ENCODE measurements at places on chromosomes 4 and X. TPM values are rescaled to one million over a fixed set of nuclear protein-coding genes. Genes with fewer than 3 reads are reported as not detected.

DNA sequence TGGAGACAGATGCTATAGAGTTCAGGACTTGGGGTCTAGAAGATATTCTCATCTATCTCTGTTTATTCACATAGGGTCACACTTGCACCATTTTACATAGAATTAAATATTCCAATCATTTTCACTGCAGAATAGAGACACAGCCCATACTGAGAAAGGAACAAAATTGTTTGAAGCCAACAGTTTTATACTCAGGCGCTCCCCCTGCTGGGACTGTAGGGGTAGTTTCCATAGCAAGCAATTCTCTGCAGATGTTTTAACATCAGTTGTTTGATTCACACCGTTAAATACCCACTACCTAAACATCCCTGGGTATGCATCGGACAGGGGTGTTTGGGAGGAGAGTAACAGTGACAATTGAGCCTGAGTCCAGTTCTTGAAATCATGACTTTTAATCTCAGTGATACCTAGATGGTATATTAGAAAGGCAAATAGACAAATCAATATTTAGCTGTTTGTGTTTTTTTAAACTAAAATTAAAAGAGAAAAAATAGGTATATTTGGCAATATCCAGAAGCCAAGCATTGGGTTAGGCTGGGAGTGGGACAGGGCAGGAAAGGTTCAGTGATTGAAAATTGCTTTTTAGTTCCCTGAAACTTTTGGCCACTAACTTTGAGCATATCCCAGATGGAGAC, 33.8 kb downstream of the LONRF3 start:
- H3K4me3 ChIP-seq: no peak overlapping the region
- H3K36me3 ChIP-seq: peaks cover 8% of the 10 kb centered on the region
- H3K27me3 ChIP-seq: no peaks in the 10 kb centered on the region

DNA sequence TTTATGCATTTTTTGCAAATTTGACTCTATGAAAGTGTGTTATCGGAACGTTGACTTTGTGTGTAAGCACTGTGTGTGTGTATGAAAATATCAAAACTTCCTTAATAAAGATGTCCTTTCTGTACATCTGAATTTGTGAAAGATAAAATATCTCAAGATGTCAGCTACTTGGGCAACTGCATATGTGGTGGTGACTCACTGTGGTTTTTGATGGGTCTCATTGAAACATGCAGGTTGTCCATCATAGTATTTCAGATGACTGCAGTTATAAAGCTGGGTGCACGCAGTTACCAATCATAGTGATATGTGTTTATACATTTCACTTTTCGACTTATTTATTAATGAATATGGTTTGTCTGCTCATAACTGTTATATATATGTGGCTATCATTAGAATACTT, 19.7 kb upstream of the BBS12 start:
- H3K36me3 ChIP-seq: peaks cover 16% of the 10 kb centered on the region
- DNase-seq: peak; percentile 26
- peak overlapping the region; percentile 94 for H3K27ac ChIP-seq
- H3K4me1 ChIP-seq: peaks cover 67% of the 10 kb centered on the region

DNA sequence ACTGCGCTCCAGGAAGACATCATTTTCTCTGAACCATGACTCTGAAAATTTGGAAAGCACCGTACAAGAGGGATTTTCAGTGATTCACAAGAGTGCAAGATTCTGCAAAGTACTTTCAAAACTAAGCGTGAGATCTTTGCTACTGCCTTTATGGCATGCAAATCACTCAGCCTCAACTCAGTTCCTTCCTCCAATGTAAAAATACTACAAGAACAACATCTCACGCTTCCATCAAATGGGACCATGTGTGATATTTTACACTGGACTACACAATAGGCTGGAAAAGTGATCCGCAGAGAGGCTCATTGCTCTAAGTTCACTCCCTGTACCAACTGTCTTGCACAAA, 674 bp upstream of the IL15 start:
- peaks cover 2% of the 10 kb centered on the region for H3K27me3 ChIP-seq
- no peak overlapping the region for H3K27ac ChIP-seq
- peaks cover 2% of the 10 kb centered on the region for H3K36me3 ChIP-seq
- peak overlapping the region; percentile 88 for H3K4me3 ChIP-seq
- H3K4me1 ChIP-seq: peaks cover 27% of the 10 kb centered on the region

- peaks cover 31% of the 10 kb centered on the region for H3K4me1 ChIP-seq
- peak overlapping the region; percentile 59 for H3K27ac ChIP-seq
- peaks cover 38% of the 10 kb centered on the region for H3K36me3 ChIP-seq
These were observed 999 bp downstream of the ZNF518B start for GRCh38 chr4:10456260-10456594.

The LONRF3 gene
- 4.3 TPM for total RNA-seq

DNA sequence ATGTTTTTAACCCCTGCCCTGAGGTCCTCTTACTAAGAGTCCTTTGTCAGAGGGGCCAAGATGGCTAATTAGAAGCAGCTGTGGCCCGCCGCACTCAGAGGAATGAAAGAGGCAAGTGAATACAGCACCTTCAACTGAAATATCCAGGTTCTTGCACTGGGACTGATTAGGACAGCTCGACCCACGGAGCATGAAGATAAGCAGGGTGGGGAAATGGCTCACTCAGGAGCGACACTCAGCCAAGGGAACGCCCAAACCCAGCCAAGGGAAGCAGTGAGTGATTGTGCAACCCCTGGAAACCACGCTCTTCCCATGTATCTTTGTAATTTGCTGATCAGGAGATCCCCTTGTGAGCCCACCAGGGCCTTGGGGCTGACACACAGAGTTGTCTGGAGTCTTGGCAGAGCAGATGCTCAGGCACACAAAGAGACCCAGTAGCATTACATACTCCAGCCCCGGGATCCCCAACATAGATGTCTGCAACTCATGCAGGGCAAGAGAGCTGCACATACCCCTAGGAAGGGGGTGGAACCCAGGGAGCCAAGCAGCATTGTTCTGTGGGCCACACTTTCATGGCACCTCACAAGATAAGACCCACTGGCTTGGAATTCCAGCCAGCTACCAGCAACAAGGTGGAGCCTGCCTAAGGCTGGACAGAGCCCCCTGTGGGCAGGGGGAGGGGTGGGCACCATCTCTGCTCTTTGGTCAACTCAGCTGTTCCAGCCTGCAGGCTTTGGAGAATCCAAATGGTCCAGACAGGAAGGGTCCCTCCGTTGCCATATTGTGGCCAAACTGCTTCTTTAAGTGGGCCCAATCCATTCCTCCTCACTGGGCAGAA, 23.3 kb downstream of the F8A3 start:
- peaks cover 2% of the 10 kb centered on the region for H3K36me3 ChIP-seq
- no peaks in the 10 kb centered on the region for H3K27me3 ChIP-seq
- no peak overlapping the region for H3K4me3 ChIP-seq
- no peaks in the 10 kb centered on the region for H3K4me1 ChIP-seq
- DNase-seq: no peak

The MGARP gene
- 0.22 TPM for total RNA-seq

GRCh38 chrX:115023811-115024210, 6.4 kb upstream of the IL13RA2 start:
- no peak for DNase-seq
- H3K36me3 ChIP-seq: no peaks in the 10 kb centered on the region
- H3K27ac ChIP-seq: no peak overlapping the region
- no peaks in the 10 kb centered on the region for H3K4me1 ChIP-seq

The INTU gene
- total RNA-seq: 0.48 TPM

GRCh38 chr4:11496351-11496829, 67.7 kb upstream of the HS3ST1 start:
- no peak for DNase-seq
- no peak overlapping the region for H3K27ac ChIP-seq
- no peak overlapping the region for H3K4me3 ChIP-seq
- H3K27me3 ChIP-seq: peaks cover 4% of the 10 kb centered on the region
- H3K4me1 ChIP-seq: peaks cover 3% of the 10 kb centered on the region
